ENCODE measurements at places on chromosomes 6 and 20.

DNA sequence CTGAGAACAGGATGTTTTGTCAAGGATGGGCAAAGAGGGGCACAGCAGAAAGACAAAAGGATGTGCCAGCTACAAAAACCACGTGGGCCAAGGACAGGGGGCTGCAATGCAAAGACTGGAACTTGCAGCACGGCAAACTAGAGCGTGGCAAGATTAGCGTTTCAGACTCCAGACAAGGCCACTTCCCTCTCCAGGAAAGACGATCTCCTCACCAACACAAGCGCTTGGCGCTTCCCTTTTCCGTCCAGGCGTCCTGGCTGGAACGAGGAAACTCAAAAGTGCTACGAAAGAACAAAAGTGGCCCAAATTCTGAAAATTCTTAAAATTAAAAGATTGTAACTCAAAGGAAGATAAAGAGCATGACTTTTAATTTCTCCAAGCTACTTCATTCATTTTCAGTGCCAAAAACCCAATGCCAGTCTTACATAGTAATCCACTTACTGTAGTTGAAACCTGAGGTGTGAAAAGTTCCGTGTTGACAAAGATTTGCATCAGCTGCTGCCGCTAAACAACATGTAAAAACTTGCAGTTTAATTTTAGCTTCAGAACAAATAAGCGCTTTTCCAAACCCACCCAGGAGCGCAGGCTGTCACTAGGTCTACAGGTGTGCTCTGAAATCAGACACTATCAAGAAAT lies 207.1 kb upstream of the RREB1 start:
- no peak for DNase-seq

DNA sequence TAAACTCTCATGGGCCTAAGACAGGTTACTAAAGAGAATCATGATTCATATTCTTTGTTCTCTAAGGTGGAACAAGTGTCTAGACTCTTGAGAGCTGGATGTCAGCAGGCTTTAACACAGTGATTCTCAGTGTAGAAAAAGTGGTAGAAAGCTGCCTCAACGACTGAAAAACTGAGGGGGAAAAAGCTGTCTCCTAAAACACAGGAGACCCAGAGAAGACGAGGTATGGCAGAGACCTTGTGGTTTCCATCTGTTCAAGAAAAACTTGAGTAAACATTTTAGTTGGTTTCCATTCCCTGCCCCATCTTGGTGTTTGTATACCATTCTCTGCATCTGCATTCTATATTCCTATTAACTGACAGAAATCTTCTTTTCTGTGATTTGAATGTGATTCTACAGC lies 57.6 kb upstream of the MAP3K7 start:
- DNase-seq = no peak

- no peak for DNase-seq
Observed at GRCh38 chr6:168575346-168576098, 134.5 kb downstream of the SMOC2 start.

GRCh38 chr6:24274441-24275083 lies 83.3 kb downstream of the DCDC2 start:
- peak; percentile 33 for DNase-seq

GRCh38 chr6:71463061-71463460 lies 174.4 kb downstream of the OGFRL1 start:
- no peak for DNase-seq

- no peak for DNase-seq
Observed at GRCh38 chr6:170266061-170266825, 24.6 kb downstream of the DLL1 start.

DNA sequence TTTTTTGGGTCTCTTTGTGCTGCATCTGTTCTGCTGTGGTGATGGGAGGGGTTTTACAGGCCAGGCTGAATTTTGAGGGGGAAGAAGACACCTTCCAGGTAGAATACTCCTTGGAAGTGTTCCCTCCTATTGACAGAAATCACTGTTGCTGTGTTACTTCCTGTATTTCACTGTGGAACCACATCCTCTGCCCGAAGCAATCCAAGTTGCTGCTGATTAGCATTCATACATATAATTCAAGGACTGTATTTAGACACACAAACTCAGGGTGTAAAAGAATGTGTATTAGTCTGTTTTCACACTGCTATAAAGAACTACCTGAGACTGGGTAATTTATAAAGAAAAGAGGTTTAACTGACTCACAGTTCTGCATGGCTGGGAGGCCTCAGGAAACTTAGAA lies 50.6 kb upstream of the TMEM244 start:
- DNase-seq = no peak

DNA sequence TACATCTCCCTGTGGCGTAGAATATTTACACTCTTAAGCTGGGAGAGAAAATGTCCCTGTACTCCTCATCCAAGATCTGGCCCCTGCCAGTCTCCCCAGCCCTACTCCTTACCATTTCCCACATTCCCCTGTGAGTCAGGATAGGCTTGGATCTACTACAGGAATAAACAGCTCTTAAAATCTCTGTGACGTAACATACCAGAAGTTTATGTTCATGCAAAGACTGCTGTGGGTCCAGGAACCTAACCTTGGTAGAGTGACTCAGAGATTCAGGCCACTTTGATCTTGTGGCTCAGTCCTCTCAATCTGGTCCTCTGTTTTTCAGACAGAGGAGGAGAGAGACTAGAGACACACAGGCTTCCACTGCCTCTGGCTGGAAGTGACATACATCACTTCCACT lies 38.5 kb upstream of the GPR6 start:
- DNase-seq = no peak

- DNase-seq = no peak
Observed at GRCh38 chr6:89952105-89952671, 57.9 kb downstream of the GJA10 start.

DNA sequence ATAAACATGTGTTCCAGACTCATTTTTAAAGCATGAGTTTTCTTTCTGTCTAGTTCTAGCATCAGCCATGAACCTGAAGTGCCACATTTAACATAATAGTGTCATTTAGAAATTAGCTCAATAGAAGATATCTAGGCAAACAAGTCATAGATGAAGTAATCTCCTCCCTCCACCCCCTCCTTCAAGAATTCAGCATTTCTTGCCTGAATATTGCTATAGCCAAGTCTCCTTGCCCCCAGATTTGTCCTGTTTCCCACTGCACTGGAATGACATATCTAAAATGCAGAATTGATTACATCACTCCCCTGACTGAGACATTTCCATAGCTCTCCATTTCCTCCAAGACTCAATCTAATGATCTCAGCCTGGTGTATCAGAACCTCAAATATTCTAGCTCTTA lies 134.9 kb upstream of the BACH2 start:
- DNase-seq = no peak

GRCh38 chr6:154277629-154278017 lies 79.0 kb downstream of the IPCEF1 start:
- no peak for DNase-seq

DNA sequence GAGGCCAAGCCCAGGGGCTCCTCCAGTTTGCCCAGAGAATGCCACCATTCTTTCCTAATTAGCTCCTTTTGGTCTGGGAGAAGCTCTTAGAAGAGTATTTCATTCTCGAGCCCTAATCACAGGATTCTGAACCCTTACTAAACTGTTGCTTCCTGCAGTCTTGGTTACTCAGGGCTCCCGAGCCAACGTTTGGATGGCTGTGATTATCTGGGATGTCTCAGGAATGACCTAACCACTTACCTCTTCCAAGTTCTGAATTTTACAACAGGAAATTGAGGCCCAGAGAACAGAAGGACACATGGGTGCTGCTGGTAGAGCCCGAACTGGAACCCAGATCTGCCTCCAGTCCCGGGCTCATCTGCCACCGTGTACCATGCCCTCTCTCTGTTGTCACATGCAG lies 22.2 kb upstream of the PNPLA1 start:
- DNase-seq = no peak

DNA sequence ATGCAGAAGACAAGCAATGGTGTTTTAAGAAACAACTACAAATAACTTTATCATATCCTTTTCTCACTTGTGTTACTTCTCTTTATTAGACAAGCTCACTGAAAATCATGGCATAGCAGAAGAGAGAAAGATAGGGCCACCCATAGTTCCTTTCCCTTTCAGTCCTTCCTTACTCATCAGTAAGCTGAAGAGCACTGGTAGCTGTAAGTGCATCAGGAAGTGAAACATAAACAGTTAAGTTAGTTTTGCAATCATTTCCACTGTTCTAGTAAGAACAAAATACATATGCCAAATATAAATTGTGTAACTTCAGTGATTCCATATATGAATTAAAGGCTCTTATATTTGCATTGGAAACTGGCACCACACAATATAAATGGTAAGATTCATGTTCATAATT lies 220.1 kb downstream of the HACE1 start:
- DNase-seq = no peak

DNA sequence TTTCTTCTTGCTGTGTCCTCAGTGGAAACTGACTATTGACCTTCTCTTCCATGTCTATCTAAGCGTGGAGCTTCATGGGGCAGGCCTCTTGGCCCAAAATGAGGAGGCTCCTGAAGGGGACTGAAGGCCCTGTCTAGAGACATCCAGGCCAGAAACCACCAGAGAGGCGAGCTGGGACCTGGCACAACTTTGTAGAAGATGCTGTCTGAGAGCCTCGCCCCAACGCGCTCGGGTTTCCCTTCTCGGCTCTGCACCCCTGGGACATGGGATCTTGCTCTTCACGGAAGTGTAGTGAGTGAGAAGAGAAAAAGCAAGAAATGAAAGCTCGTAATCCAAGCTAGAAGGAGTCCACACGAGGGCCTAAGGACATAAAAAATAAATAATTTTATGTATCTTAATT lies 96.8 kb downstream of the GMPR start:
- DNase-seq = no peak

GRCh38 chr6:159931112-159931511 lies 37.8 kb upstream of the IGF2R start:
- no peak for DNase-seq

GRCh38 chr20:19555726-19556125 lies 202.3 kb upstream of the RIN2 start:
- DNase-seq = no peak

DNA sequence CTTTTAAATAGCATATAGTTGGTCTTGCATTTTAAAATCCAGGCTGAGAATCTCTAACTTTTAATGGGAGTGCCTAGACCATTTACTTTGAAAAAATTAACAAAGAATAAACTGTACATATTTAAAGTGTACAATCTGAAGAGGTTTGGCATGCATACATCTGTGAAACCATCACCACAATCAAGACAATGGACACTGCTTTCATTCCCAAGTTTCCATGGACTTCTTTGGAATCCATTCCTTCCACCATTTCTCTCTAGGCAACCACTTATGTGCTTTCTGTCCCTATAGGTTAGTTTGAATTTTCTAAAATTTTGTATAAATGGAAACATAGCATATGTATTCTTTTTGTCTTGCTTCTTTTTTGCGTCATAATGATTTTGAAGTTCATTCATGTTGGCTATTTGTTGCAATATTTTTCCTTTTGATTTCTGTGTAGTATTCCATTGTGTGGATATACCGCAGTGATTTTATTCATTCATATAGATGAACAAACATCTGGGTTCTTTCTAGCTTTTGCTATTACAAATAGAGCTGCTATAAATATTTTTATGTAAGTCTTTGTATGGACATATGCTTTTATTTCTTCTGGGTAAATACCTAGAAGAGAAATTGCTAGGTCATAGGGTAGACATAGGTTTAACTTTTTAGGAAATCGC lies 50.9 kb downstream of the NEDD9 start:
- no peak for DNase-seq

DNA sequence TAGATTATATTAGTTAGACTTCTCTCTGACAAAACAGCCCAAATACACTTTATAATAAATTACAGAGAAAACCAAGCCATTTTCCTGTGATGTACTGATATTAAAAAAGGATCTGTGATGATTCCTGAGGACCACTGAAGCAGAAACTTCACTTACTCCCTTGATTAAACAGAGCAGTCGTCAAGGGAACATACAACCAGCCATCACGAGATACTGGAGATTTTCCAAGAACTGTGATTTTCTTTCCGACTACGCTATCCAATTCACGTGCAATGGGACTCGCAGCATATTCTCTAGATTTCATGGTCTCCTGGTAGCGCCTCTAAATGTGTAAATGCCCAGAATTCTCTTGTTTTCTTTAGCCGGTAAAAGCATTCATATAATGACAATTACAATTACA lies 377.4 kb downstream of the PHF3 start:
- peak; percentile 3 for DNase-seq

- peak; percentile 30 for DNase-seq
Observed at GRCh38 chr6:118968416-118968815, 33.5 kb upstream of the MCM9 start.

DNA sequence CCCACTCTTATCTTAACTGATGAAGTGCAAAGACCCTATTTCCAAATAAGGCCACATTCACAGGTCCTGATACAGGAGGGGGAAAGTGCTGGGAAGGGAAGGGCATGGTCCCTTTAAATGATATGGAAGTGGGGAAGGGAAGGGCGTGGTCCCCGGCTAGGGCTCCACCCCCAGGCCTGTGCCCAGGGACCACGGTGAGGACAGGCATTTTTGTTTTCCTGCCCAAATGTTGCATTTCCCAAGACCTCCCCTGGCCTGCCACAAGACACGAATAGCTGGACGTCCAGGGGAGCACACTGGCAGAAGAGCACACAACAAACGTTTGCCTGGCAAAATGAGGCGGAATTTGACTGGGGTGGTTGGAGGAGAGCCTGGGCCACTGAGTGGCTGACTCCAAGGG lies 16.1 kb upstream of the HFE start:
- DNase-seq = no peak

DNA sequence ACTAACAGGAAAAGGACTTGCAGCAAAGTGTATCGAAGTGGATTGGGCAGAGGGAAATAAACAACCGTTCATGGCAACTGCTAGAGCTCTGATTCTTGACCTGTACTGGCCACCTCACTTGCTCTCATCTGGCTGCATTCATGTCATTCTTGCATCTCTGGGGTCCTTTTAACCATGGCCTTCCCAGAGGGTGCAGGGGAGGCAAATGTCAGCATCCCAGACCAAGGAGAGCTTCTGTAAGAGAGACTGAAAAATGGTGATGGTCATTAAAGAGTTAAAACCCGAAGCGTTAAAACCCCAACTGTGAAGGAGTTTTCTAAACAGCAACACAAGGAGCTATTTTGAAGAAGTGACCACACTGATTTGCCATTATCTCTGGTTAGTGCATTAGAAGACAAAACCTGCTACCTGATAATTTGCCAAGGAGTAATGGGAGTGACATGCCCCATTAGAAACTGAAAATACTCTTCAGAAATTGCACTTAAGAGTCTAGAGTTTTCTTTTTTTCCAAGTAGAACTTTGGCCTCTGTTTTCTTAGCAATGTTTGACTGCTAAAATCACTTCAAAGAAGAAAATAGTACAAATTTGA lies 62.4 kb downstream of the APCDD1L start:
- no peak for DNase-seq
